ENCODE measurements at places on chromosomes 1 and 21. TPM values are rescaled to one million over a fixed set of nuclear protein-coding genes. Genes with fewer than 3 reads are reported as not detected.

GRCh38 chr1:154847891-154848290, 22.2 kb downstream of the KCNN3 start:
- no peak for DNase-seq

- DNase-seq: no peak
These were observed 28.3 kb downstream of the PTPRC start for GRCh38 chr1:198667186-198667585.

GRCh38 chr1:33380811-33381210, 50.1 kb downstream of the PHC2 start:
- DNase-seq: no peak

DNA sequence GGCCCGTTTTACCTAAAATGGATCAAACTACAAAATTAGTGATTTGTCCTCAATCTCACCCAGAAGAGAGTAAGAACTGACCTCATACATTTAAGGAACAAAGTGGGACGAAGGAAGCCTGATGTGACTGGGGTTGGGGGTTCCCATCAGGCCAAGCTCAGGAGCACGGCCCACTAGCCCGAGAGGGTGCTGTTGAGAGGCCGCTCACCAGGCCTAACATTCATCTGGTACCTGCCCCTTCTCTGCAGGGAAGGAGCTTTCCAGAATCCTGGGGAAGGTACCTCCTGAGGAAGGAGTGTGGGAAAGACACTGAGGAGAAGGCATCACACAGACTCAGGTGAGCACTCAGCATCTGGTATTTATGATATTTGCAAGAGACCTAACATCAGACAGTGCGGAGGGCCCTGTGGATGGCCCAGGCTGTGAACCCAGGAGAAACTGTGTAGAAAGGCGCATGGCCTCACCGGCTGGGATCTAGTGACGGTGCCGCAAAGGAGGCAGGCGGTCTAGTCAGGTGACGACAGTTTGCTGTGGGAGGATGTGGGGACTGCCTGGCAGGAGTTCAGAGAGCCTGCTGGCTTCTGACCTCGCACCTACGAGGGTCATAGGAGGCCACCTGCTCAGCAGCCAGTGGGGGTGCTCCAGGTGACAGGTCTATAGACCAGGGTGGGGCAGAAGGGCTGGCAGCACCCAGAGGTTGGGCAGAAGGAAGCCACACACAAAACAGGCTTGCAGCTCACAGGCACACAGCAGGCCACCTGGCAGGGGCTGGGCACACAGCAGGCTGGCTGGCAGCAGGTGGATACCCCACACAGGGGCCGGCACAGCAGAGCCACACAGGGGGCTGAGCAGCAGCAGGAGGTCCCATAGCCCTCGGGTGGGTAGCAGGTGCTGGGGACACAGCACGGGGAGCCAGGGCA, 543 bp downstream of the KRTAP12-4 start:
- DNase-seq: no peak

GRCh38 chr1:22963044-22963677, 9.5 kb downstream of the LACTBL1 start:
- DNase-seq: no peak

- no peak for DNase-seq
These were observed 138.5 kb upstream of the SYT6 start for GRCh38 chr1:114292194-114292593.

The SLC26A9 gene
- not detected for total RNA-seq

The MCOLN3 gene
- 0.16 TPM for total RNA-seq
